ENCODE measurements at places on chromosomes 12 and 14.

DNA sequence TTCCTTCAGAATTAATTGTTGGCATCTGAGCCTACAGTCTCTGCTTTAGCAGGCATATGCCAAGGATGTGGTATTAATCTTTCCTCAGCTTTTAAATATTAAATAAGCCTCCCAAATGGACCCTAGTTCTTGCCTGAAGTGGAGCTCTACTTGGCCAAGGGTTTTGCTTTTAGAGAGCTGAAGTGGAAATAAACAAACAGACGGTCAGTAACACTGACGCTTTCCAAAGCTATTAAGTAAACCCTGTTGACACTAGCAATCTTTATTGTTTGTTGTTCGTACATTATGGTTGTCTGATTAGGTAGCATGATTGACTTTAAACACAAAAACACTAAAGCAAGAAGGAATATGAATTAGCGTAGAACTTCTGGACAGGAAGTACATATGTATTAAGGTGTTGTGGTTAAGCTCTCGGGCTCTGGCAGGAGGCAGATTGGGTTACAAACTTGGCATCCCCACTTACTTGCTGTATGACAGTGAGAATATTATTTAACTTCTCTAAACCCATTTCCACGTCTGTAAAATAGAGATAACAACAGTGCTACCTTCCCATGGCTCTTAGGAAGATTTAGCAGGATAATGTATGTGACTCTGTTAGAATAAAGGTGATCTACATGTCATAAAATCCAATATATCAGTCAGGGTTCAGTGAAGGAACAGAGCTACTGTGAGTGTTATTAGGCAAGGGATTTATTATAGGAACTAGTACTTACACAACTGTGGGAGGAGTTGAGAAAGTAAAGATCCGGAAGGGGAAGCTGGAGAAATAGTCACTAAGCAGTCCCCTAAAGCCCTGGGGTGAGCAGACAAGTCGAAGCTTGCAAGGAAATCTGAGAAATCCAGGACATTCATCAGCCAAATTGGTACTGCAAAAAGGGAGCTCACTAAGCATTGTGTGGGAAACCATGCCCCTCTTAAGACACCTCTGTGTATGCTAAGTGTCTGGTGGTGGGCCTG lies 92.2 kb upstream of the ATF7IP start:
- no peak for DNase-seq

DNA sequence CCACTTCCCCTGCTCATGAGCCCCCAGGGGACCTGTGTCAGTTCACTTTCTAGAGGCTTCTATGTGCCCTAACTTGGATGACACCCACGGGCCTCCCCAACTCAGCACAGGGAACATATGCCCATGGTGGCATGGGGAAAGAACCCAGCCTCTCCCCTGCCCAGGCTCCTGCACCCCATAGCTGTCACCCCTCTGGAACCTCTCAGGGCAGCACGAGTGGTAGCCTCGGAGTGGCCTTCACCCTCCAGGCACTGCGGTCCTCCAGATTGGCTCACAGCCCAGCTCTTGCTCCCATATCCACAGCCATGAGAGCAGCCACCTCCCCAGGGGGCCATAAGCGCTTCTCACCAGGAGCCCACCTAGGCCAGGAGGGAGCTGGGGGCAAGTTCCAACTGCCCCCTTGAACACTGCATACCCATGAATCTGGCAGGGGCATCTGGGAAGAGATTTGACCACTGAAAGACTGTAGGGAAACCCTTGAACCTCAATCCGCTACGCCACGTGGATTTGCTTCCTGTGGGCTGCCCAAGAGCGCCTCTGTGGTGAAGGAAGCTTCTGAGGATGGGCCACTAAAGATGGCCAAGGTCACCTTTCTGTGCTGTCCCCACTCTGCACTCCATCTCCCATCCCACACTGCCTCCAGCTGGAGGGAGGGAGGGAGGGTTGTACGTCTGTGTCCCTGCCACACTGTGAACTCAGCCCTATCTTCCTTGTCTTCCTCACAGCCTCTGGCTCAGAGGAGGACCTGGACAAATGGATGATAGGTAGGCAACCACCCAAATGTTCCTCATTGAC lies 11.9 kb downstream of the PLD4 start:
- DNase-seq, result no peak

GRCh38 chr12:24901576-24902461 lies 47.1 kb downstream of the BCAT1 start:
- peak; percentile 49 for DNase-seq

- DNase-seq, result no peak
Measured at GRCh38 chr12:3632754-3633153, 120.2 kb downstream of the CRACR2A start.

GRCh38 chr14:76917158-76917596 lies 91.0 kb downstream of the LRRC74A start:
- DNase-seq, result peak; percentile 71

GRCh38 chr12:6458281-6459003 lies 6.6 kb downstream of the TAPBPL start:
- no peak for DNase-seq

DNA sequence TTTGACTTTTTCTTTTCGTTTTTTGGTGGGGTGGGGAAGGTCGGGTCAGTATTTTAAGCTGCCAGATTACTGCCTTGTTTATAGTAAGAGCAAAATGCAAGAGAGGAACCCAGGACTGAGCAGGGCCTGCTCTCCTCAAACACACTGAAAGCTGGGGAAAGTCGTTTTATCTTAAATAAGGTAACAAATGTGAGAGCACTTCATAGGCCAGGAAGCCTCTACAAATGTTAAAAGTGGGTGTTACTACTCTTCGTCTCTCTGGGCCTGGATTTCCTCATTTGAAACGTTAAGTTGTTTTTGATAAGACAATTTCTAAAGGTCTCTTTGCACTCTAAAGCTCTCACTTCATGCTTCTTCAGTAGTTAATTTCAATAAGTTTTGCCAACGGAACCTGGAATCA lies 33.8 kb downstream of the PLEKHG7 start:
- DNase-seq, result no peak

GRCh38 chr14:103576371-103577024 lies 13.7 kb downstream of the COA8 start:
- peak; percentile 81 for DNase-seq

- no peak for DNase-seq
Measured at GRCh38 chr14:50366115-50366514, 30.6 kb downstream of the CDKL1 start.

Data from iPS-NIHi11 (cell line).